ENCODE measurements at places on chromosomes 5 and 9.
A peak's percentile ranks its signal among the peaks of the same experiment; 100 is the strongest.

DNA sequence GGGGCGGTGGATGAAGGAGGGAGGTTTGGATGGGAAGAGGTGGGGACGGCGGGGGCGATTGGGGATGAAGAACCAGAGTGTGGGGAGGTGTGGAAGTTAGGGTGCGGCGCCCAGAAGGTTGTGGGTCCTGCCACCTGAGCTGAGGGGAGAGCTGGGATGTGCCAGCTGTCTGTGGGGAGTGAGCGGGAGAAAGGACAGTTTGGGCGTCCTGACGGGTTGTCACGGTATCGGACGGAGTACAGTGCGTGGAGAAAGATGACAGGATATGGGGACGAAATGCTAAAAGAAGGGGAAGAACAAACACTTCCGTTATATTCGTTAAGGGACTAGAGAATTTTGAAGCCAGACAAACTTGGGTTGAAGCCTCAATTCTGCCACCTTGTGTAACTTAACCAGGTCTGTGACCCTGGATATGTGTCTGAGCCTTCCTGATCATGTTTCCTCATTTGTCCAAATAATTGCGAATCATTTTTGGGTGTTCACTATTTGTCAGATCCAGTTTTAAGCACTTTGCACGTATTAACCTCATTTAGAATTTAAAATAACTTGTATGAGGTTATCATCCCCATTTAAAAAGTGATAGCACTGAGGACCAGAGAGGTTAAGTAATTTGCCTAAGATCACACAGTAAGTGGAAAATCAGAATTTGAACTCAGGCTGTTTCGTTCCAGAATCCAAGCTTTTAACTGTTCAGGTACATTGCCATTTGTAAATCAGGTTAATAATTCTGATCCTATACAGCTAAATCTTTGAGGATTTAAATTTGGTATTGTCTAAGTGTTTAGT lies 689 bp downstream of the CNTRL start:
- DNase-seq, result no peak

DNA sequence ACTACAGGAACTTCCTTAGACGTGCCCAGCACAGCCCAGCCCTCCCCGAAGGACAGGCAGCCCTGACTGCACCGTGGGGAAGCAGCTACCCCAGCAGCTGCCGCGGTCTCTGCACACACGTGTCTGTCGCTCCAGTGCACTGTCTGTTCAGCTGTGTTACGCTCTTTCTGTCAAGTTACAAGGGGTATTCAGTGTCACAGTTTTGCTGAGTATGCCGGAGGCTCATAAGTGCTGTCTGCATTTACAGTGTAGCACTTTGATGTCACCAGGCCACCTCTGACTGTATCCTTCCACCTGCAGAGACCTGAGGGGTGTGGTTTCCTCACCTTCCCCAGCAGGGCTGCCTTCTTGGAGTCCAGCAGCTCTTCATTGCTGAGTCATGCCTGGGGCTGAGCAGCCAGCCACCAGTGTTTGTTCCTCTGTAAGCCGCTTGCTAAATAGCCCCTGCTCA lies 126.8 kb downstream of the EHMT1 start:
- DNase-seq, result peak; percentile 64

- no peak for DNase-seq
These were observed 657.9 kb downstream of the TLR4 start for GRCh38 chr9:118362123-118362522.

- DNase-seq, result no peak
These were observed 100.4 kb downstream of the RALGPS1 start for GRCh38 chr9:127014910-127015540.

DNA sequence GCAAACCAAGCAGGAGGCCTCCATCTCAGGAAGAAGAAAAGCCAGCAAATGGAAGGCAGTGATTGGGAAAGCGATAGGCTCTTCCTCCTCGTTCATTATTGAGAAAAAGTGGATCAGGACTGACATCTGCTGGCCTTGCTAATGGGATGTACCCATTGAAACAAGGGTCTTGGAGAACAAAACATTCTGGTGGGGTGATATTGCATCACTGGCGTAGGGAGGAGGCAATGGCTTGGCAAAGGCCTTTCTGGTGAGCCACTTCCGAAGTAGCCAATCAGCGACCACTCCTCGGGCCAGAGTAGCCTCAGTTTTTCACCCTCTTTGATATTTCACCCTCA lies 86.7 kb upstream of the NFIB start:
- DNase-seq, result peak; percentile 88

DNA sequence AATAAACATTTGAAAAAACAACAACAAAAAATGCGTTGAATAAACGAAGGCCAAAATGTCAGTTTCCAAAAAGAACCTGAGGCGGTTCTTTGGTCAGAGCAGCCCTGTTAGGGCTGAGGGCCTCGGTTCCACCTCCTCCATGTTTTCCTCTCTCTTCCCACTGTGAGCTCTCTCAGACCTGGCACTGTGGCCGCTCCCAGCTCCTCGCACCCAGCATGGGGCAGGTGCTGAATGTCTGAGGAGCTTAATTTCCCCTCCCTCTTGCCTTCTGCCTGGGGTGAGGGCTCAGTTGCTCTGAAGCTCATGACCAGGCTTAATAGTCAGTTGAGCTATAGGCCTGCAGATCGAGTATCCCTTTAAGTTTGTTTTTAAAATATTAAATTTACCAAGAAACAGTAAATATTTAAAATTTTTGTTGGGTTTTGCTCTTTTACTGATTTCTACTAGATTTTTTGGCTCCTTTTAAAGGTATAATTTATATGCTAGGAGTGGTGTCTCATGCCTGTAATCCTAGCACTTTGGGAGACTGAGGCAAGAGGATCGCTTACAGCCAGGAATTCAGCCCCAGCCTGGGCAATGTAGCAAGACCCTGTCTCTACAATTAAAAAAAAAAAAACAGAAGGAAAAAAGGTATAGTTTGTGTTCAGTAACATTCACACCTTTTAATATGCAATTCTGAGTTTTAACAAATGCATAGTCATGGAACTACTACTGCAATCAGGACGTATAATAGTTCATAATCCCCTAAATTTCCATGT lies 28.1 kb downstream of the DAPK1 start:
- DNase-seq, result no peak

DNA sequence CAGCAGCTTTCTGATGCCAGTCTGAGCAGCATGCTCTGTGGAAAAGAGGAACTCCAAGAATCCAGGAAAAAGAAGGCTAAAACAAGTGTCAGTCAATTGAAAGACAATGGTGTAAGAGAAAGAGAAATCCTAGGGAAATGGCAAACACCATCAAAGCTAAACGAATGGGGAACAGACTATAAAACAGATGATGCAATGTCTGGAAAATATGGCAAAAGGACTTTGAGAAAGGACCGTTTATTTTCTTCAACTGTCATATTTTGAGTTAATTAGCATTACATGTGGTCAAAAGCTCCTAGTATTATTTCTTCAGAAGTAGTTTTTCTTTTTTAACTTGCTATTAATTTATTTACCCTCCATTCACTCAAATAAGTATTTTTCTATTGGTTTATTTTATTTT lies 465.2 kb downstream of the LRRC70 start:
- no peak for DNase-seq

DNA sequence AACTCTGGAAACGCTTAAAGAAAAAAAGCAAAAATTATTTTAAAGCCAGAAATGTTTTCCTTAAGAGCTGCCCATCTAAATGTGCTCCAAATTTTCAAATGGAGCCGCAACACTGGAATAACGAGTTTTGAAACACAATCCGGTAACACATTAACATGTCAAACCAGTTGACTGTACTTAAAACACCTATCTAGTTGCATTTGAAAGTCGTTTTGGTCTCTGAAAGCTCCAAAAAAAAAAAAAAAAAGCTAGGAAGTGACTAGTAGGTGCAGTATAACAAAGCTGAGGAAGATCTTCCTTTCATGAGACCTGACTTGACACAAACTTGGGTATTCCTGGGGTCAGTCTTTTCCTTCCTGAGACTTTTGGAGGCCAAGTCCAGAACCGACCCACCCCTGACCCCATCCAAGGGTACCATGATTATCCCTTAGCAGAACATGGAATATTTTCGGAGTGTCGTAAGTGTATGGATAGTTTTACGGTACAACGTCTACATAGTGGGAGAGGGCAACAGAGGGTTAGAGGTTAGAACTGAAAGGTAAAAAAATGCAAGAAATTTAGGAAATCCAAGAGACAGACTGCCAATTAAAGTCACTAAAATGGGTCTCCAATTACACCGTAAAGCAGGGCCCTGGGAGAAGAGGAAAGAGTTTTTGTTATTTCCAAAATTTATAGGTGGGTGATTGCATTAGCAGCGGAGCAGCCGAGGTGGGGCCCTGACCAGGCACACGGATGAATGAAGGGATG lies 812 bp downstream of the CETN3 start:
- DNase-seq, result no peak

GRCh38 chr9:105205787-105206495 lies 38.5 kb upstream of the SLC44A1 start:
- no peak for DNase-seq

GRCh38 chr5:153704110-153704509 lies 213.6 kb downstream of the GRIA1 start:
- no peak for DNase-seq

DNA sequence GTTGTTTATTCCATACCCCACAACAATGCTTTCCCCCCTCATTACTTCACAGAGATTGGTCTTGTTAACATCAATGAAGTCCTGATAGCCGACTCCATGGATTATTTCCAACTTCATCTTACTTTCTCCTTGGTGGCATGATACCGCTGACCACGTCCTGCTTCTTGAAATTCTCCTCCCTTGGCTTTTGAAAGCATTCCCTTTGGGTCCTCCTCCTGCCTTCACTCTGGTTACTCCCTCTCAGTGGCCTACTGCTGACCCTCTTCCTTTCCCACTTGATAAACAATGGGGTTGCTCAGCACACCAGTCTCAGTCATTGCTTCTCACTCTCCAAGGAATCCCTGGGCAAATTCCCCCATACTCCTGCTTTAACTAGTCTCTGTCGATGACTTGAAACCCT lies 283.9 kb downstream of the SEC61B start:
- no peak for DNase-seq

DNA sequence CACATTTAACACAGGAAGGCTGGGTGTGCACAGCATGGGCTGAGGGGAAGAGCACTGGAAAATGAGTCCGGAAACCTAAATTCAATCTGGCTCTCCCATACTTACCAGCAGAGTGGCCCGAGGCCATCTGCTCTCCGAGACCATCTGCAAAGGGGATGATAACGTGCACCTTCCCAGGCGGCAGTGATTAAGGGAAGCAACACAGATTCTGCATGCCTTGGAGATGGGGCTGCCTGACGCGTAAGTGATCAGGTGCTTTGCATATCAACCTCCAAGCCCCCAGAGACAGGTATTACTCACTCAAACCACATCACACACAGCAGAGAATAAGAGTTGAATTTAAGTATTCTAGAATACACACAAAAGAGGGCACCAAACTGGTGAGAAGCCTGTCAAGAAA lies 9.1 kb downstream of the EPB41L4B start:
- DNase-seq, result peak; percentile 34

DNA sequence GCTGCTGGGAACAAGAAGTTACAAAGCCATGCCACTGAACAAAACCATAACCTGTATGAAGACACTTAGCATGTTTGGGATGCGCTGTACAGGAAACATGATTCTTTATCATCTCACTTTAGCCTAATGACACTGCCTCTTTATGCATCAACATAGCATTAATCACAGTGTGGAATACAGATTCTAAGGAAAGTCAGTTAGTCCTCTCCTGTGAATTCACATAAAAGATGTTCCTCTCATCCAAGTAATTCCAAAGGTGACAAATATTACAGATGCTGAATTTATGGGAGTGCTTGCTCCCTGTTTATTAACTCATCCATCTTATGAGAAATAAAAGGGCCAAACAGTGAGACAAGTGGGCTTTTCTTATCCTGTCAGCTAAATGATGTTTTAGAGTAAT lies 1677.7 kb downstream of the EFNA5 start:
- DNase-seq, result no peak

GRCh38 chr5:129844764-129845163 lies 59.5 kb upstream of the CHSY3 start:
- no peak for DNase-seq

- no peak for DNase-seq
These were observed 404.3 kb downstream of the IRX1 start for GRCh38 chr5:3999929-4000328.

- no peak for DNase-seq
These were observed 212.5 kb downstream of the TMC1 start for GRCh38 chr9:72733895-72734294.

GRCh38 chr5:59583810-59584562 lies 309.5 kb downstream of the PDE4D start:
- DNase-seq, result peak; percentile 57

DNA sequence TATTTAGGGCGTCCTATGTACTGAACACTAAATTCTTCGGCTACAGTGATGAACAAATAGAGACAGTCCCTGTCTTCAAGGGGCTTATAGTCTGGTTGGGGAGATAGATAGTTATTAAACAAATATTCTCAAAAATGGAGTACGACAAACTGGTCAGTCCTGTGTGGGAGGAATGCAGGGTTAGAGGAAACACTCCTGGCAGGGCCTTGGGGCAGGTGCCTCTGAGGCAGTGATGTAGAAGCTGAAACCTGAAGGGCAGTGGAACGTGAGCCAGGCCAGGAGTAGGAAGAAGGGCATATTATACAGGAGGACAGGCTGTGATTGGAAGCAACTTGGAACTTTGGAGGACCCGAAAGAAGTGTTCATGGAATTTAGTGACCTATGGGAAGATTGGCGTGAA lies 133.4 kb downstream of the AOPEP start:
- no peak for DNase-seq

GRCh38 chr5:135737701-135738563 lies 96.5 kb upstream of the SLC25A48 start:
- DNase-seq, result no peak

DNA sequence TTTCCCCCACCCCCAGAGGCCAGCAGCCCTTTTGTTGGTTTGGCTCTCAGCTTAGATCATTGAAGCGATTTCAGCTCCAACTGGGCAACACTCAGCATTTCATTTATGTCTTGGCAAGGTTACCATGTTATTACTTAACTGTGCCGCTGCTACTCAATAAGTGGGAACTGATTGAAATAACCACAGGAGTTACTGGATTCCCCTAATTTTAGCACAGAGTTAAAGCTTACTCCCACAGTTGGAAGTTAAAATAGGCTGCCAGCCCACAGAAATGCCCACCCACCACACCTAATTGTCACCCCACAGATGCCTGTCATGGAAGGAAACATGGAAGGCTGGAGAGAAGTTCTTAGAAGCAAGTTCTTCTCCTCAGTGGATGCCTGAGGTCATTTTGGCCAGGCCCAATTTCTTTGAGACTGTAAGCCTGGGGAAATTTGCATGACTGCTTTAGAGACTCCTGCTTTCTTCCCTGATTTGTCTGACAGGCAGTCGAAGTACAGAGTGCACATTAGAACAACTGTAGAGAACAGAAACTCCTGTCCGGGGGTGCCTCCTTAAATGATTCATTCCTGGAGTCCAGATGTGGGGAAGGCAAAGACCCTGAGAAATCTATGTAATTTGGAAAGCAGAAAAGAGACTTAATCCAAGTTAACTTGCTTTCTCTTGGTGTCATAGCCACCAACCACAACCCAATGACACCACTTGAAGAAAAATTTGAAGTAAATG lies 370.0 kb downstream of the ZSWIM6 start:
- DNase-seq, result no peak
